NCI-H526 treated with DMSO at 0.1 percent for 48 hours (cell line): ENCODE measurements at places on chromosomes 3 and 15.

GRCh38 chr3:184426691-184427141 lies 46.9 kb downstream of the CHRD start:
- DNase-seq = no peak

GRCh38 chr3:171646357-171647133 lies 163.7 kb downstream of the PLD1 start:
- DNase-seq = peak; percentile 73

DNA sequence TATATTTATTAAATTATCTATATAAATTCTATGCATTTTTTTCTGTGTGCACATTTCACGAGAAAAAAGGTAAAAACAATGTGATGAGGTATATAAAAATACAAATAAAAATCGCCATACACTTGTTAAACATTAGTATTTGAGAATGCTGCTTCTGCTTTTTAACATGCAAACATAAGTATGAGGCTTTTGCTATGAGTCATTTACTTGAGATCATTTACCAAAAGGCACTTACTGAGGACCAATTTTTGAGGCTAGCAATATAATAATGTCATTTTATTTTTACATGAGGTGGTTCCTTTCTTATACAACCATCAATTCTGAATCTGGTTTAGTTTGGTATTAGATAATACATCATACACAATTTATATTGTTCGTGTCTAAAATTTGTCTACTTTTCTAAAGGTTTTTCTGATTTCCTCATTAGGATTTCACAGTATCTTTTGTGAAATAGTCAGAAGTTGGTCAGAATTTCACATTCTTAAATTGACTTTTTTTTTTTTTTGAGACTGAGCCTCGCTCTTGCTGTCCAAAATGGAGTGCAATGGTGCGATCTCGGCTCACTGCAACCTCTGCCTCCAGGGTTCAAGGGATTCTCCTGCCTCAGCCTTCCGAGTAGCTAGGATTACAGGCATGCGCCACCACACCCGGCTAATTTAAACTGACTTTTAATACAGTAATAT lies 25.6 kb downstream of the DCUN1D1 start:
- DNase-seq = no peak

DNA sequence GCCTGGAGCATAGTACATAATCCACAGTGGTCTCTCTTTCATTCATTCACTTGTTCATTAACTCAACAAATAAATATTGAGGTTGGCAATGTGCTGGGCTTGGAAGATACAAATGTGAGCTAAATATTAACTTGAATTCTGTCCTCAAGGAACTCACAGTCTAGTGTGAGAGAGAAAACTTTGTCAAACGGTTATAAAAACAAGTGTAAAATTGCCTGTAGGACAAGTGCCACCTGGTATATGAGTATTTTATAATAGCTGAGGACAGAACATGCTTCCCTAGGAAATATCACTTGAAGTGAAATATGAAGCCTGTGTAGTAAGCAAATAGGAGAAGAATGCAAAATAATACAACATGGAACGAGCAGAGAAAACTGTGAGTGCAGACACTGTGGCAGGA lies 173.1 kb upstream of the CMC1 start:
- no peak for DNase-seq

- DNase-seq = no peak
These were observed 516.4 kb downstream of the GBE1 start for GRCh38 chr3:81245043-81245442.

- no peak for DNase-seq
These were observed 2.2 kb upstream of the UBA3 start for GRCh38 chr3:69082361-69082760.

DNA sequence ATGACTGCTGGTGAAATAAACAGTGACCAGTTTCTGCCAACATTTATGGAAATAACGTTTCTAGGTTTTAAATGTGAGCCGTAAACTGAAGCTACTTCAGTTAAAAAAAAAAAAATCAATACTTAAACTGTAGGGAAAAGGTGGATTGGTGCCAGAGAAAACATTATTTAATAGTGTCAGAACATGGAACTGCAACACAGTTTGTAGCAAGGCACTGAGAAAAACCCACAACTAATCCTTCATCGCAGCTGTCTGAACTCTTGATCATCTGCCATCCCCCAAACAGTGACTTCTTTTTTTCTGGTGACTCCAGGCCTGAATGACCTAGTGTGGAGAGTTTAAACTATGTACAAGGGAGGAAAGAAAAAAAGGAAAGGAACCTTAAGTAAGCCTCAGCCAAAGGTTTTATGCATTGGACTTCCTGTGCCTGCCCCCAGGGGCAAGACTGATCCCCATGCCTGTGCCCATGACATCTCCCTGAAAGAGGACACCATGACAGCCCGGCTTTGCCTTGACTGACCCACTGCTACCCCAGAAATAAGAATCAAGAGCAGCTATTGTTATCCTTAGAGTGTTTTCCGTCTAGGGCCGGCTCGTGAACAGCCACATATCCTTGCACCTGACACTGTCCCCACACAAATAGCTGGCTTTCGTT lies 33.1 kb downstream of the CRTAP start:
- no peak for DNase-seq

GRCh38 chr15:90065682-90066049 lies 36.6 kb downstream of the IDH2 start:
- DNase-seq = no peak

- no peak for DNase-seq
These were observed 62.9 kb upstream of the THSD4 start for GRCh38 chr15:71052356-71052755.

DNA sequence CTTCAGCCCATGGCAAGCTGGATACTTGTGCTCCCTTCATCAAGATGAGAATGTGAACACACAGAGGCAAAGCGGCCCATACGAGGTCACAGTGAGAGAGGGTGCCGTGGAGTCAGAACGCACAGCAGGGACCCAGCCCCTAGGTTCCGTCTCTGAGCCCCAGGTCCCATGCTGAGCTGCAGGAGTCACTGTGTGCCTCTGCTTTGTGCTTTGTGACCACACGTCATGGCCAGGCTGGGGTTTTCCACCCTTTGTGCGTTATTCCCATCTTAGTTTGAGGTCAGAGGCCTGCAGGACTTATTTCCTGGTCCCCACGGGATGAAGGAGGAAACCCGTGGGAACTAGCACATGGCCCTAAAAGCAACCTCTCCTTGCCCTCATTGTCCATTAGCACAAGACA lies 140.3 kb downstream of the TJP1 start:
- no peak for DNase-seq

DNA sequence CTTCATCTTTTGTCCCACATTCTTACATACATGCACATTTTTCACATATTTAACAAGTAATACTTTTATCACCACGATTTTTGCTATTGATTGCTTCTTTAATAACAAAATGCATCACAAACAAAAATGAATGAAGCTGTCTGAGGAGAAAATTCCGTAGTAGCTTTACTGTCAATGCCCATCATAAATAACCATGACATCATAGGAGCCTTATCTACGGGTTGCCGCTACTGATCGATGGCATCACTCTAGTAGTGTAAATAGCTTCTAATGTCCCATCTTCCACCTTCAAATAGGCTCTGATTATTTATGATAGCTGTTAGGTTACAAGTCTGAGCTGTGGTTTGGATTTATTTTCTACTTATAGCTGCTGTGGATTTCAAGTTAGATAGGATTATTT lies 323.4 kb downstream of the MECOM start:
- DNase-seq = no peak

DNA sequence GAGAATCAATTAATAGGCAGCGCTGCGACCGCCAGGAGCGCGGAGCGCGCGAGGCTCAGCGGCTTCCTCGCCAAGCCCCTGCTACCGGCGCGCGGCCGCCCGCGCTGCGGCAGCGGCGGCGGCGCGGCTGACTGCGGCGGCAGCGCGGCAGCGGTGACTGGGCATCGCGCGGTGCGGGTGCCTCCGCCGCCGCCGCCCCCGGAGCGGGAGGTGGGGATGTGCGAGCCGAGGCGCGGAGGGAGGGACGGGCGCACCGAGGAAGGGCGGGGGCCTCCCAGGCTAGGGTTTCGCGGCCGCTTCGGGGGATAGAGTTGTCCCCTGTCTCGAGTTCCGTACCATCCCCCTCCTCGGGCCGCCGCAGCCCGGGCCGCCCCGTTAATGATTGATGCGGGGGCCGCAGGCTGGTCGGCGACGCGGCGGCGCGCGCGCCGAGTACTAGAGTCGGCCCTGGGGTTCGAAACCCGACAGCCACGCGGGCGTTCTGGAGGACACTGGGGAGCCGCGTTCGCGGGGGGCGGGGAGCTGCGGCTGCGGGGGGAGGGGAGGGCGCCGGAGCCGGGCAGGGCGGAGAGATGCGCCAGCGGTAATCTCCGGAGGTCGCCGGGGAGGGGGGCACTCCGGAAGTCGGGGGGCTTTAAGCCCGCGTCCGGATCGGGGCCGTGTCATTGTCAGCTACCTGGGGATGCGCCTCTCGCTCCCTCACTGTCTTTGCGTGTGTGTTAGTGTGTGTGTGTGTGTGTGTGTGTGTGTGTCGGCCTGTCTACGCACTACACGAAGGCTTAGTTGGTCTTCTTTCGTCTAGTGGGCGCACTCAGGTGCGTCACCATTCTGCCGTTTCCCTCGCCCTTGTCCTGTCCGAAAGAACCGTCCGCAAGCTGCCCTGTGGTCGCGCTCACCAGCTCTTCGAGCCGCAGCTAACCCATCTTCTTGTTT lies at the start of gene PAQR9:
Gene PAQR9, minus strand, starts transcription at position 159 of the 933 bp plus-strand sequence. CDS start 338 bp downstream, outside the sequence.
- DNase-seq = peak; percentile 47

DNA sequence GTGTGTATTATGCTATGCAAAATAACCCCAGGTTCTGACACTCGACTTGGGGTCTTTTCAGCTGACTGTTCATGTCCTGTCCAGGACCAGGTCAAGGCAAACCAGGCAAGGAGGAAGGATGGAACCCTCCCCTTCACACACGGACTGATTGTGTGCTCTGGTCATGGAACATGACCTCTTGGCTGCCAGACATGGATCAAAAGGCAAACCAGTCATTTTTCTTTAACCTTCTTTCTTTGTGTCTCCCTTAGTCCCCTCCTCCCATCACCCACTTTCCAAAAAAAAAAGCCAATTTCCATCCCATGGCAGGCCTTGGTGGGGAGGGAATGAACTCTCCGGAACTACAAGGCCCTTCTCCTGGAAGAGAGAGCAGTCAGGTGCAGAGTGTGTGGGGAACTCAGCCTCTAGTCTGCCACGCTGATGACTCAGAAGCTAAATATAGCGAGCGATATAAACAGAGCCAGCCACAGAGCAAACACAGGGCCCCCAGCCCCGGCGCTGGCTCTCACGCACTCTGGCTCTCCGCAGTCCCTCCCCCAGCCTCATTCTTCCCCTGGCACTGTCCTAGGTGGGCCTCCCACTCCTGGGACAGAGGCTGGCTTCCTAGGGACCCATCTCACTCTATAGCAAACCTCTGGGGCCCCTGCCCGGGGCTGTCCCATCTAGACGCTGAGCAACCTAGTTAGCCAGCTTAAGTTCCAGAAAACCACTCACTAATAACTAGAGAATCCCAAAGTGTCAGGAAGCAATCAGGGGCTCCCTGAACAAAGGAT lies 10.0 kb downstream of the BMF start:
- peak; percentile 87 for DNase-seq

GRCh38 chr15:49145651-49146609 lies 9.5 kb downstream of the COPS2 start:
- DNase-seq = peak; percentile 25

GRCh38 chr3:5197470-5198312 lies 10.2 kb downstream of the EDEM1 start:
- DNase-seq = no peak

DNA sequence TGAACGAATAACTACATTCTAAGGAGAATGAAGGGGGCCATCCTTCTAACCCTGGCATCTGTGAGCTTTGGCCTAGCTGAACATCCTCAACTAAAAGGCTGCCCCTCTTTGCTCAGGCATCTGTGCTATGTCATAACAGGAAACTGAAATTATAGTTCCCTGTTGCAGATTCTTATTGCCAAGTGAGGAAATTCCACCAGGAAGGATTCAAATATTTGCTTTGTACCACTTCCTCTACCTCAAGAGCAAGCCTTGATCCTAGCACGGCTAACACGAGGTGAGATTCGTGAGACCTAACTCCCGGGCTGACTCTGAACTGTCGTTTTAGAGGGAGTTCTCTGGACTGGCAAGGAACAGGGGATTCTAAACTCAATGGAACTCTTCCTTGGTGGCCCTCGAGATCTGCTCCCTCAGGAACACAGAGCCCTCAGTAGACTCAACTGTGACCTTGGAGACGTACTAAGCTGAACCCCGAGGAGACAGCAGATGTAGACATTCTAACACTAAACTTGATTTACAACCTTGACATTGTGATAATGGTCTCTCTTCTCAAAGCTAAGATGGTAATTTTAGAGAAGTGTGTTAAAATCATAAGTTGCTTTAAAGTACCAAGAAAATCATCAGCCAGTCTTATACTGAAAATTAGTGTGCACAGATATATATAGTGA lies 4.2 kb downstream of the SPG21 start:
- DNase-seq = no peak

- DNase-seq = no peak
These were observed 313.4 kb upstream of the CHRM5 start for GRCh38 chr15:33654860-33655259.

GRCh38 chr15:66886241-66886675 lies 179.1 kb upstream of the SMAD3 start:
- DNase-seq = no peak

GRCh38 chr3:69791919-69792399 lies 52.7 kb downstream of the MITF start:
- DNase-seq = no peak

GRCh38 chr3:42581709-42582473 lies at the start of gene SEC22C:
SEC22C (minus strand) TSS chr3:42581967; CDS start chr3:42569046, 12,921 bp downstream.
- DNase-seq = peak; percentile 89

- DNase-seq = no peak
These were observed 614.8 kb upstream of the ZNF717 start for GRCh38 chr3:76400141-76400540.

- DNase-seq = no peak
These were observed 118.3 kb upstream of the MRPS22 start for GRCh38 chr3:139225548-139225947.

DNA sequence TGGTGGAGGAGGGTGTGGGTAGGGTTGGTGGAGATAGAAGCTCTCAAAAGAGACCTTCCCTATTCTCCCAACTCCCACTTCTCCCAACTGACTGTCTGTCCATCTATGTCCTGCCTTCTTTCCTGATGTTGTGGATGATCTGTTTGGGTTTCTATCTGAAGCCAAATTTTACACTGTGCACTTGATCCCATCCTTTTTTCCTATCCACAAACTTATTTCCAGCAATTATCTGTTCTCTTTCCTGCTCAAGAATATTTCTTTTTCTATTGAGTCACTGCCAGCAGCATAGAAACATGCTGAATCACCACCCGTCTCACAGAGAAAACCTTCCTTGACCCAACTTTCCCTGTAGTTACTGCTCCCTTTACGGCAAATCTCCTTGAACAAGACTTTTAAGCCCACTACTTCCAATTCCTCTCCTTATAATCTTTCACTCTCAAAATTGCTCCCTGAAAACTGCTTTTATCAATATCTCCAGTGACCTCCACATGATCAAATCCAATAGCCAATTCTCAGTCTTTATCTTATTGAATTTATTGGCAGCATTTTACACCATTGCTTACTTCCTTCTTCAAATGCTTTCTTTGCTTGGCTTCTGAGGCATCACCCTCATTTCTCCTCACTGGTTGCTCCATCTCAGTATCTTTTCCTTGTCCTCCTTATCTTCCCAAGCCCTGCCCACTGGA lies 141.2 kb upstream of the SLC7A14 start:
- DNase-seq = no peak

GRCh38 chr3:4999531-5000184 lies 20.4 kb downstream of the BHLHE40 start:
- DNase-seq = peak; percentile 33
